Suppressor macrophage (primary cell): ENCODE measurements at places on chromosomes 4 and X.

- no peak for DNase-seq
Observed at GRCh38 chrX:19889582-19890342, 2.4 kb upstream of the SH3KBP1 start.

GRCh38 chr4:143396695-143397094, 60.0 kb downstream of the GAB1 start:
- no peak for DNase-seq

GRCh38 chrX:141642979-141643378, 53.5 kb downstream of the SPANXA2 start:
- no peak for DNase-seq

- no peak for DNase-seq
Observed at GRCh38 chrX:152641996-152642395, 4.3 kb downstream of the GABRQ start.

GRCh38 chrX:142428916-142429315, 223.8 kb upstream of the MAGEC2 start:
- DNase-seq, result no peak

DNA sequence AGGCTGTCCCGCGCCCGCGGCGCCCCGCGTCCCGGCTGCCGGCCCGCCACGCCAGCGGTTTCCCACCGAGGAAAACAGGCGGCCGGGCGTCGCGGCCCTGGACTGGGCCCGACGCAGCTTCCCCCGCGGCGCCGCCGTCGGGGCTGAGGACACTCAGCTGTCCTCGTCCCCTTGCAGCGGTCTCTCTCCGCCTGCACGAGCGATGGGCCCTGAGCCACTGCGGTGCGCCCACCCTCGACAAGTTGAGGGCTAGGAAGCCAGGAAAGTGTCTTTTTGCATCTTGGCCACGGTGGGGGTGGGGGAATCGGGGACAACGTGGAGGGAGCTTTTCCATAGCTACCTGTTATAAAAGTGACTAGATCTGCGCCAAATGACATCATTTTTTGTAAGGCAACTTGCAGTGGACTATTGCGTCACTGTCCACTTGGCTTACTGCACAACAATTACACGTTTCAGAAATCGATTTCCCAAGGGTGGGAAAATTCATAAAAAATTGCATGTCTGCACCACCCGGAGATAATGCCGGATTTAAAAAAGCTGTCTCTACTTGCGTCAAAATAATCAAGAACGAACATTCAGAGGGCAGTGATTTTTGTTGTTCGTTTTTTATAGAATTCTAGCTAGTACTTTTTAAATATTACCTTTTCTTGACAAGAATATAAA, 1.1 kb downstream of the KLHL15 start:
- no peak for DNase-seq

DNA sequence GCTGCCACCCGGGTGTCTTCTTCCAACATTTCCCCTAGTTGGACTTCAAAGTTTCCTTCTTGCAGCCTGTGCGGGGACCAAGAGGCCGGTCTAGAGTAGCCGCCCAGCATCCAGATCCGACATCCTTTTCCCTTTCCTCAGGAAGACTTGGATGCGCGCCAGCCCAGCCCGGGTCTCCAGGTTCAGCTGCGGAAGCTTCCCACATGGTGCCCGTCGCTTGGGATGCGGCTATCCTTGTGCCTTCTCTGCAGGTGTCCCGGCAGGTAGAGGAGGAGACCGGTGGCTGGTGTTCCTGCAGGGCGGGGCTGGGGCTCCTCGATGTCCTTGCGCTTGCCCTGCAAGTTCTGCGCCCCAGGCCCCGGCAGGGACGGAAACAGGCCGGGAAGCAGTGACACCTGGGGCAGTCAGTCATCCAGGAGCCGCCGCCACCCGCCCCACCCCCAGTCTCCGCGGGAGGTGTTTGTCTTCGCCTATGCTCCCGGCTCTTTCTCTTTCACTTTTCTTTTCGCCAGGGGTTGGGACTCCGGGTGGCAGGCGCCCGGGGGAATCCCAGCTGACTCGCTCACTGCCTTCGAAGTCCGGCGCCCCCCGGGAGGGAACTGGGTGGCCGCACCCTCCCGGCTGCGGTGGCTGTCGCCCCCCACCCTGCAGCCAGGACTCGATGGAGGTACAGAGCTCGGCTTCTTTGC, at the start of gene IL15:
Gene IL15, plus strand, starts transcription at position 502 of the 689 bp plus-strand sequence. CDS start 82,882 bp downstream, outside the sequence.
- DNase-seq, result peak; percentile 74

- peak; percentile 15 for DNase-seq
Observed at GRCh38 chr4:81919223-81919622, 447.5 kb upstream of the RASGEF1B start.

- no peak for DNase-seq
Observed at GRCh38 chrX:101290957-101291603, at the start of gene TAF7L. Gene TAF7L, minus strand, starts transcription at chrX:101291334. Its CDS starts 3,791 bp downstream, at chrX:101287543.

- DNase-seq, result no peak
Observed at GRCh38 chrX:102341867-102342266, 94.9 kb downstream of the NXF2 start.

DNA sequence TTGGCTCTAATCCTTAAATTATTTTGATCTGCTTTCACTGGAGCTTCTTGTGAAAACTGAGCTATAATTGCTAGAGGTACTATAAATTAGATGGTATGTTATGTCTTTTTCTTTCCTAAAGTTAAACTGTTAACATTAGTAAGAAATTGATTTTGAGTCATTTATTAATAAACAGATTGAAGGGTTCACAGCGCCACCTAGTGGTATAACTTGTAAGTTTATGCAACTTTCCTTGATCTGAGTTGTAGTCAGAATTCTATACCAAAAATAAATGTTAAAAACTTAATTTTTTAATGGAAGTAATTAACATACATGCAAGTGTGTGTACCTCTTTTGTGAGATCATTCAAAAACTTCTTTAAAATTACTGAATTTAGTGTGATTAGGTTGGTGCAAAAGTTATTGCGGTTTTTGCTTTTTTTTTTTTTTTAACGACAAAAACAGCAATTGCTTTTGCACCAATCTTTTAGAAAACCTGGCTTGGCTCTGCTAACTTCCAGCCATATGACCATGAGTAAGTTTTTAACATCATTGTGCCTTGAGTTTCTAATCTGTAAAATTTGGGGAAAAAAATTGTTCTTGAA, 151.5 kb downstream of the CENPC start:
- DNase-seq, result peak; percentile 62

DNA sequence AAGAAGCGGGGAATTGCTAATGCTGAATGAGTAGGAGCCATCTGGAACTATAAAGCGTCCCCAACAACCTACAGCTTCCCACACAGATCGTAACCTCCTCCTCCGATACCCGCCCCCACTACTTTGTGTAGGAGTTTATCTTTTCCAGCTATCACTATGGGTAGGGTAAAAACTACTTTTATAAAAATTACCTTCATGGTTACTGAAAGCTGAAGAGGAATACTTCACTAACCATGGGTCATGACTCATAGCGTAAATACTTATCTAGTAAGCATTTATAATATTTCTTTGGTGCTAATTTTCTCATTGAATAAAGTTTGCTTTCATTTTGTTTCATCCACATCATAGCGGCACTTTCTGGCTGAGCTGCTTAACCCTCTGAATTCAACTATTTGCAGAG, 79.4 kb upstream of the TNIP3 start:
- DNase-seq, result no peak

- no peak for DNase-seq
Observed at GRCh38 chr4:57091657-57092162, 18.5 kb downstream of the IGFBP7 start.

DNA sequence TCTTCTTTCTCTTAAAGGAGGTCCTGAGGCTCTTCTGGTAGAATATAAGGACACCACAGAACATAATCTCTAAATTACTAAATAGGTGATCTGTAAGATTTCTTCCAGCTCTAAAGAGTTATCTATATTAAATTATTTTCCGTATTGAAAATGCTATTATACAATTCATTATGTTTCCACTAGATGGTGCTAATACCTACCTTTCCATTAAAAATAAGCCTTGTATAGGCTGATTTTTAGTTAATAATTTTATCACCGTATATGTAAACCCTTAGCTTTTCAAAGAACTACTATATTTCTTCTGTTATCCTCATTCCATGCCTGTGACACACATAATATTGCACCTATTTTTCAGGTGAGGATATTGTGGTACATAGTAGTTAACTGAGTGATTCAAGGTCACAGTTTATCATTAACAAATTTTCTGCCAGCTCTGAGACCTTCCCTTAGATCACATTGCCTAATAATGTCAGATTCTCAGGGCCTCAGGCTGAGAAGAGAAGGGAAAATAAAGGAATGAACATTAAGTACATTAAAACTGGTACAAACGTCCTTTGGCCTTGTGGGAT, 138.8 kb downstream of the TEX11 start:
- DNase-seq, result peak; percentile 35

GRCh38 chr4:29259556-29259955, 1460.6 kb upstream of the PCDH7 start:
- no peak for DNase-seq

DNA sequence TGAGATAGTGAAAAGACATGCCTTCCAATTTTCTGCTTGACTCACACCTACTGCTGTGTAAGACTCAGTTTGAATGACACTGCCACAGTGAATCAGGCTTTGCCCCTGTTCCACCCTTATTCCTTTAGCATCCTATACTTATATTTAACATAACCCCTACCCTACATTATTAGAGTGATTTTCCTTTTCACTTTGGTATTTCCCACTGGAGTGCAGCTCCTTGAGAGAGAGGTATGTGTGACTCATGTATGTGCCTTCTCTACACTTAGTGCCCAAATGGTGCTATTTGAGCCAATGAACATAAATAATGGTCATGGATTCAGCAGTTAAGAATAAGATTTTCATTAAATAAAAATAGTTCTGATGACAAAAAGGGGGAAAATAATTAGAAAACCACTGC, 69.5 kb downstream of the RRAGB start:
- DNase-seq, result no peak

GRCh38 chr4:15776871-15777648, 1.1 kb upstream of the CD38 start:
- DNase-seq, result no peak

DNA sequence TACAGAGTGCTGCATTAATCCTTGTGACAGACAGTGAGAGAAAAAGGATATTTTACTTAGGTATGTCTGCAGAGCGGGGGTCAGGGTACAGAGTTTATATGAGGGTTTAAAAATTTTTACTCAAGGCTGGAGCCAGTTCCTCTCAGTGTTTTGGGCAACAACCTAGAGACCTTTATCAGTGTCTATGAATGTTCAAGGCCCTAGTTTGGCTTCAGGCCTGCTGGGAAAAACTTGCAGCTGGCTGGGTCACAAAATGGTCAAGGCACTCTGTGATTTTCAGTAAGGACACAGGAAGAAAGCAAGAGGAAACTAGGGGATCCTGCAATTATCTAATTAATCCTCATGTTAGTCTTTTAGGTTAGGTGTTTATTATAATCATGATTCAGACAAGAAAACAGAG, 10.8 kb upstream of the C4orf54 start:
- no peak for DNase-seq

DNA sequence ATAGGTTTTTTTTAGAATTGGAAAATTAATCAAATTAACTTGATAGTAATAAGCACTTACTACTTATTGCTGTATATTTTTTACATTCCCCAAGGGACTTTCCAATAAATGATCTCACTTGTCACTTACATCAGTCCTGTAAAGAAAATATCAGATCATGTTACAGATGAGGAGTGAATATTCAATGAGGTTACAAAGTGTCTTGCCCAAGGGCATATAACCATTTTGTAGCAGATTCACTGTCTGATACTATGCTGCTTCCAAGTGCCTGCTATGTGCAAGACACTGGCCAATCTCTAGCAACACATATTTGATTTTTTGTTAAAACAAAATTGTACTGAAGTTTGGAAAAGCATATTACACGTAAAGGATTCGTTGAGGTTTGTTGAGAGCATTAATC, 1287.7 kb downstream of the FAM133A start:
- no peak for DNase-seq

DNA sequence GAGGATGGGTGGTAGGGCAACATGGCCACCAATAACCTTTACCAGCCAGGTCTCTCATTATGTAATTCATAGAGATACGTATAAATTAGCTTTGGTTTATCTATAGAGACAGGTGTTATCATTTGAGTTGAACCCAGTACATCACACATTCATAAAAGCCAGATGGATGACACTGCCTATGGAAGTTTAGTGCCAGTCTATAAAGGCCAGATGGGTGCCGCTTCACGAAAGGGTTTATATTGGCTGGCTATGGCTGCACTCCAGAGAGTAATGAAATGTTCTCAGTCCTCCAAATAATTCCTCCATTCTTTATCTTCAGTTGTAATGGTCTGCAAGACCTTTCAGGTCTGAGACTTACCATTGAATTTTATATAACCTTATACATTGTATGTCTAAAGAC, 331.9 kb upstream of the NR3C2 start:
- DNase-seq, result no peak

DNA sequence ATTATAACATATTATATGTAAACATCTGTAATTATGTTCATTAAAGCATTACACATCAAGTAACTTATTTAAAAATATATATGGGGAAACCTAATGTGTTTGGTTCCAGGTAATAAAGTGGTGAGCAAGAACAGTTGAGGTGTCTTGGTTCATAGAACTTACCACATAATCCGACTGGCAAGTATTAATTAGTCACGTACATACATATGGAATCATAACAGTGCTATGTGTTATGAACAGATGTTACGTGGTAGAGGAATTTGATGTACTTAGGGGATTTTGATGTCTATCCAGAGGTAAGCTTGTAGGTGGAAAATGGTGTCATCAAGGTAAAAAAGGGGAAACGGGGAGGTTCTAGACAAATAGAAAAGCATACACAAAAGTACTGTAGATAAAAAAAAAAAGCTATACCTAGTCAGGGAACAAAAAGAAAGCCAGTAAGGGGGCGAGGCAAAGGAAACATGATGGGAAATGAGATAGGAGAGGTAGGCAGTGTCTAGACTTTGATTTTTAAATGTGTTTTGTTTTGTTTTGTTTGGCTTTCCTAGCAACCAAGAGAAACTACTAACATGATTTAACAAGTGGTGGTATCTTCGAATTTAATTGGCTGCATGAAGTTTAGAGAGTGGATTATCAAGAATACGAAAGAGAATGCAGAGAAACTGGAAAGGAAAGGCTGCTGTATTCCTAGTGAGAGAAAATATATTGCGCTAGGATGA, 12.6 kb downstream of the DMD start:
- no peak for DNase-seq

DNA sequence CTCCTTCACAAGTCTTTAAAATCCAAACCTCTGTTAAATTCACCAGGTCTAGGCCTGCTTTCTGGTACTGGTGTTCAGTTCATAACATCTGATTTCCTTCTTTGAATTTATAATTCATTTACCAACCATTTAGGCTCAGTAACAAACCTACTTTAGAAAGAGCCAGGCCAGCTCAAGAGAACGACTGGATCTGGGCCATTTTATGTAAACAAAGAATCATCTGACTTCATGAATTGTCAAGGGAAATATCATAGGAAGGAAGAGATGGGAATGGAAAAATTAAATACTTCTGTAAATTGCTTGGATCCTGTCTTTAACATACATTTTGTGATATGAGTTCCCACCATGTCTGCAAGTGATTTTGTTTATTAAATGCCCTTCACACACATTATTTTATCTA, 36.5 kb downstream of the DCHS2 start:
- no peak for DNase-seq

DNA sequence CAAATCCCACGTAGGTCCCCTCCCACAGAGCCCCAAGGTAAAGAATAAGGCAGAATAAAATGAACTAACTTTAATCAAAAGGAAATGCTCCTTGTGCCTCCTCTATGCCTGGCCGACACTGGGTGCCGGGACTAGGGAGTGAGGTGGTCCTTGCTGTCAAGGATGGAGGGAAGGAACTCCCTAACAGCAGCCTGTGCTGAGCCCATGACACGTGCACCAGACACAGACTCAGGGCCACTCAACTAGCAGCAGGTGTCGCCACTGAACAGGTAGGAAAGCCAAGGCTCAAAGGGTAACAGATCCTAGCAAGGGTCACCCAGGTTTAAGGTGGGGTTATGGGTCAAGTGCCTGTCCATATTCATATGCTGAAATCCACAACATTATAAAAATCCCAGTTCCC, 29.2 kb downstream of the MSX1 start:
- DNase-seq, result no peak
